ENCODE measurements at places on chromosomes 12 and 14.

GRCh38 chr12:72282721-72283120 is 10.6 kb downstream of the TRHDE start:
- no peak for DNase-seq

DNA sequence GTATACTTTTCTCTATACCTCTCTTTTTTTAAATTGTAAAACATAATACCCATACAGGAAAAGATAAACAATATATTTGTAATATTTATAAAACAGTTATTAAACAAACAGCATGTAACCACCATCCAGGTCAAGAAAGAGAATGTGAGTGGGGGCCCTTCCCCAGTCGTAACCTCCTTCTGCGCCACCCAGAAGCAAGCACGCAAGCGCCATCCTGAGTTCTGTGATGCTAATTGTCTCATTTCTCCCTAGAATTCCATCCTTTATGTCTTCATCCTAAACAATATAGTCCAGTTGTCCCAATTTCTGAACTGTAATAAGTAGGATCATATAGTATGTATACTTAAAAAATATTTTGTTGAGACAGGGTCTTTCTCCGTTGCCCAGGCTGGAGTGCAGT is 129.5 kb downstream of the EXOC5 start:
- DNase-seq, result no peak

- peak; percentile 96 for DNase-seq
Measured at GRCh38 chr14:89801136-89801535, 153.4 kb downstream of the EFCAB11 start.

DNA sequence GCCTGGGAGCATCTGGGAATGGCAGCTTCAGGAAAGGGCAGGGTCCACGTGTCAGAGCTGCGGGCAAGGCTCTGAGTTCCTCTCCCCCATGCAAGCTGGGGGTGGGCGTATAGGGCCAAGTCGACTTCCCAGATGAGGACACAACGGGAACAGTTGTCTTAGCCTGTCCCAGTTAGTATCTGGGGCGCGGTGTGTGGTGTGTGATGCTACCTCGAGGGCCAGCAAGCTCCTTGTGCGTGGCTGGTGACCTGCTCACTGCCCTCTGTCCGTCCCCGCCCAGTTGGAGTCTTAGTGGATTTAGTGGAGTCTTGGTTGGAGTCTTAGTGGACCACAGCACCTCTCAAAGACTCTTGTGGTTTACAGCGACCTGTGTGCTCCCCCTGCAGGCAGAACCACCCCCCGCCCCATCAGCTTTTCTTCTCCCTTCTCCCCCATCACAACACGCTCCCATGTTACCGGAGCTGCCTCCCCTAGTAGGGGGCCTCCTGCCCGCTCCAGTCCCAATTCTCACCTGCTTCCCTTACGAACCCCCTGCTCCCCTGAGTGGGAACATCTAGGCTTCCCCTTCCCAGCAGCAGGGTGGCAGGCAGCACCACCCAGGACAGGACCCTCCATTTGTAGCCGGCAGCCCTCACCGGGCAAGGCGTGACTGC is 8.7 kb downstream of the ASPG start:
- DNase-seq, result no peak

- DNase-seq, result no peak
Measured at GRCh38 chr14:79144896-79145295, 974.7 kb downstream of the NRXN3 start.

DNA sequence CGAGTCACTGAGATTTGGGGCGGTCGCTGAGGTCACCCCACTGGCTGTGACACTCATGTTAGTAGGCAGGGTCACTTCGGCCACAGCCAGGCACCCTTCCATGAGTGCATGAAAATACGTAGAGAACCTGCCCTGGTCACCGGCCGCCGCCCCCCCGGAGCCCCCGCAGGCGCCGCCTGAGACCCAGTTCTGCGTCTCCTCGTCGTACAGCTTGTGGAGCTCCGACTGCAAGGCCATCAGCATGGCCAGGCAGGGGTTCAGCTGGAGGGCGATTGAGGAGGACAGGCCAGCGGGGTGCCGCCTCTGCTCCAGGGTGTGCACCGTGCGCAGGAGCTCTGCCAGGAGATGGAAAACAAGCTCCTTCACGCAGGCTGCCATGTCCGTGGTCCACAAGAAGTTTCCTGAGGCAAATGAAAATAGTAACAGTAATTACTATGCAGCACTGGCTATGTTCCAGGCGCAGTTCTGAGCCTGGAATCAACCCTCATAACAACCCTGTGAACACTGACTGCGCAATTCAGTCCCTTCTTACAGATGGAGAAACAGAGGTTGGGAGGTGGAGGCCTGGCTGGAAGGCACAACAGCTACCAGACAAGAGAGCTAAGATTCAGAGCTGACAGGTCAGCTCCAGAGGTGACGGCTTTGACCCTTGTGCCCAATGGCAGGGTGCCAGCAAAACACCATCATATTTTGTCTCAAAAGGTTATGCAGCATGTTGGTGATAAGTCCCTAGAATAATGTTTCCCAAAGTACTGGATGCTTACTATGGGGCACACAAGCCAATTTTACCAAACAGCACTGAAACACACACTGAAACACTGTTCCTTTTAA is 59.9 kb downstream of the TRAFD1 start:
- DNase-seq, result no peak

DNA sequence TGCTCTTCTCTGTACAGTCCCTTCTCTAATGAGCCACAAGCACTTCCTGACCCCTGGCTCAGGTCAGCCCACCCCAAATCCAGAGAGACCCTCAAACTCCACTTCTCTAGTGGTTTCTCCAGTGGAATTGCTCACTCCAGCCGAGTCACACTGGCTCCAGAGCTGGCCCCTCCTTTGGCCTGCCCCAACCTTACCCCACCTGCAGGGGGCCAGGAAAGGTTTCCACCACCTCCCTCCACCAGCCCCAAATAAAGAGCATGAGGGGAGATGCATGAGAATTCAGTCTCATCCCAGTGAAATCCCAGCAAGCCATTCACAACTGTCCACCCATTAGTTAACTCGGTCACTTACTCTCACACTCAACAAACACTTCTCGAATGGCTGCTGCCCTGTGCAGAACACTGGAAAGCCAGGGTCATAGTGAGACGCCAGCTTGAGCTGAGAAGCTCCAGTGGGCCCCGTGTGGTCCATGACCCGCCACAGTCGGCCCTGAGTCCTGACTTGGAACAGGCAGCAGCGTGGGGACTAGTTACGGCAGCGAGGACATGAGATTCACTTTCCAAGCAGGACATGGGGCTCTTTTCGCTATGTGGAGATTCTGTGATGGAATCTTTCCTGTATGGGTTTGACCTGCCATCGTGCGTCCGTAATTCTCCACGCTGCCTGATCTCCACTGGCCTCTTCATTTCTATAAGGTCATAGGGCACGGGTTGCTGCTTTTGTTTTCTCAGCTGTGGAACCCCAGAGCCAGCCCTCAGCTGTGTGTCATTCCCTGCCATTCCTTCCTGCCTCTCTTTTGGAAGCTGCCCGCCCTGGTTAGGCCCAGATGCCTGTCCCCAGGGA is 44.2 kb downstream of the SLC6A12 start:
- no peak for DNase-seq

GRCh38 chr14:37469650-37470049 is 125.4 kb downstream of the FOXA1 start:
- no peak for DNase-seq

DNA sequence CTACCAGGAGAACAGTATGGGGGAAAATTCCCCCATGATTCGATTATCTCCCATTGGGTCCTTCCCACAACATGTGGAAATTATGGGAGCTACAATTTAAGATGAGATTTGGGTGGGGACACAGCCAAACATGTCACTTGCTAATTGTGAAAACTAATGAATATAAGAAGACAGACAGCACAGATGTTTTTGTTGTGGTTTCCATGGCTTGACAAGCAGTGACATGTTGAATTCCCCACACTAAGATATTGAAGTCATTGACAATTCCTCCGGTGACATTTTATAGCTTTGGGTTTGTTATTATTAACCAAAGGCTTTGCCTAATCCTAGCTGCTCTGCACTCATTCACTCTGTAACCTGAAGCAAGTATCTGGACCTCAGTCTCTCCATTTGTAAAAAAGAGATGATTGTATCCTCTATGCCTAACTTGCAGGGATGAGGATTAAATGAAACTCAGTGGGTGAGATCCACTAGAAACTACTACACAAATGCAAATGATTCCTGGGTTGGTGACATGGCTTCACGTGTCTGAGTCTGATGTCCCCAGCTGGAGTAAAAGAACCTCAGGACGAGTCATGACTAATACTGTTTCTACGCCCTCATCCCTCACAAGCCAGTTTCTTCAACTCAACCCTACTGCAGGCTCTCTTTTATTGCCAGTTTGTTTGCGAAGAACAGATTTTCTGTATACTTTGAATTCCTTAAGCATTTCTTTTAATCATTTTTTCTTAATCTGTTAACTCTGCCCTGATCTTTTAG is 71.6 kb downstream of the ASCL1 start:
- no peak for DNase-seq

DNA sequence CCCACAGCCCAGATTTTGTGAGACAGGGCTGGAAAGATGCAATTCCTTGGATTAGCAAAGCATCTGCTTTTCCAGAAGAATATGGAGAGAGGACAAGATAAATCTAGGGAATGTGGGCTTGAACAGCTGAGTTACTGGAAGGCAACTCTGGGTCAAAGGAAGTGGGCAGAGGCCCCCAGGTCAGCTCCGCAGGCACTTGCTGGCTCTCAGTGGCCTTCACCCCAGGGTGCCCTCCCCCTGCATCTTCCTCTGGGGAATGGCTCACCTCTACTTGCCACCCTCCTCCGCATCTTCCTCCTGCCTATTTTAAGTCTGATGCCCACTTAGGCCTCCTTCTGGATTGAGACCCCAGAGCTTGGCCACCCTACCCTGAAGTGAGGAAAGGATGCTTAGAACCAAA is 10.5 kb upstream of the PNMA1 start:
- DNase-seq, result no peak

DNA sequence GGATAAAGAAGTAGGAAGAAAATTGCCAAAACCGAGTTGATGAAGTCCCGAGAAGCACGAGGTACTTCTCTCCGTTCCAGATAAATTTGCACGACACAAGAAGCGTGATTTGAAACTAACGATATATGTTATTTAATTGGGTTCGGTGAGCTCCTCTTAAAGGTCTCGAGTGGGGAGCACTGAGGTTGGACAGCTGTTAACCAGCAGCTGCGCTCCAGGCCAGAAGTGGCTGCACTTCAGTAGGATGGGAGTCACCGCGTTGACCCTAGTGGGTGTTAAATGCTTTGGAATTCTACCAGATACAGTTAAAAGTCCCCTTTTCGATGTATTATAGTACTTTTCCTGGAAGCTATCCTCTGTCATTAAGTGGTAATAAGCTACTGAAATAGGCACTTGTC is 953 bp upstream of the DCAF5 start:
- no peak for DNase-seq

DNA sequence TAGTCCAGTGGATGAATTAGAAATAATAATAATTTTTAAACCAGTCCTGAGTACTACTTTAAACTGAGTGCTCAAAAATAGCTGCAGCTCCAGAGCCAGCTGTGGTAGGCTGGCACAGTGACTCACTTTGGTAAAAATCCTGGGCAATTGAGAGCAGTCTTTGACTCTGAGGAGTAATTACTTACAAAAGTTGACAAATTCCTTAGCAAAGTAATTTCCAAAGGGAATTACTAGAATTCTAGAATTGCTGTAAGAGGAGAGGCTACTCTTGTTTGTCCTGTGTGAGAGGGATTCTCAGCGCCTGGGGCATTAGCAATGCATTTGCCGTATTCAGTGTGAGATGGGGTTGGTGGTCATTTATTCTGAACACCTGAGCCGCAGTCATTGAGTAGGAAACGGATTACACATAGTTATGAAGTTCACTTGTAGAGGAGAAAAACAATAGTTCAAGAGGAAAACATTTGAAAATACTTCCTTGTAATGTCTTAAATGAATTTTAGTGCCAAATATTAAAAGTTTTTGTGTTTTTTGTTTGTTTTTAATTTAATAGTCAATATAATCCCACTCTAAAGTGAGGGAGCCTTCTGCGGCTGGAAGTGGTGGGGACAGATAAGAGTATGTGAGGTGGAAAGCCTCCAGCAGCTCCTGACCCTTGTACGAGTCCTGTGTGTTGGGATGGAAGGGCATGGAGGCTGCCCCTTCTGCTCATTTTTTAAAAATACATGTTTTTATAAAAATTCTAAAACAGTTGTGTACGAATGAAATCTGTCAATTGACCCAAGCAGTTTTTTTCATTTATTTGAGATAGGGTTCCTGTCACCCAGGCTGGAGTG is 41.9 kb downstream of the EID3 start:
- DNase-seq, result no peak

- DNase-seq, result no peak
Measured at GRCh38 chr14:29743531-29743930, 184.1 kb downstream of the PRKD1 start.

- DNase-seq, result no peak
Measured at GRCh38 chr12:54429014-54429471, 10.0 kb upstream of the ITGA5 start.

- no peak for DNase-seq
Measured at GRCh38 chr14:85520581-85520980, 9.4 kb upstream of the FLRT2 start.

DNA sequence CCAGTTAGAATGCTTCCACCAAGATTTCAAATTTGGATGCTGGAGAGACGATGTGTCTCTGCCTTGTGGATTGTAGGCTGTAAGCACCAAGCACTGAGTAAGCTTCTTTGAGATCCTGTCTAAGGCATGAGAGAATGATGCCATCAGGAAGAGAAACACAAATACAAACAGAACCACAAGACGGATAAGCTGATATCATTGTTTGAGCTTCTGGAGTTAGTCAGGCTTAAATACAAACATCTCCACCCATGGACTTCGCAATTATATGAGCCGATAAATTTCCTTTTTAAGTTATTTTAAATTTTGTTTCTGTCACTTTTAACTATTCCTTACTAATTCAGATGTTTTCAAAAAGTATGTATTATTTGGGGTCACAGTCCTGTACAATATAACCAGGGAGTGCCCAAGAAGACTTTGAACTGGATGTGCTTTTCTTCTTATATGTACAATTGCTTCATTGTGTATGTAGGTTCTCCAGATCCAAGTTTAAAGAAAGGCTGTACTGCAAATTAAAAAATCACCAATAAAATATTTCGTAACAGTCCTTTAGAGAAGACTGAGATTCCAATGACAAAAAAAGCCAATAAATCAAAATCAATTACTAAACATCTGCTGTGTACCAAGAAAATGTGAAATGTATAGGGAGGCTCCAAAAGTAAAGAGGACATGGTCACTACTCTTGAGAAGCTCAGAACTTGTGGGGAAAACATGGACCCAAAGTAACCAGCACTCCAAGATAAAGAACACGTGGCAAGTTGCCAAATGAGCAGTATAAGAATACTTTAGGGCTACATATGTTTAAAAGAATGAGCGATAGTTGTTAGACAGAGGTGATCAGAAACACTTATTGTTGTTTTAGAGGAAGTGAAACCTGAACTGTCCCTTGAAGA is 274.1 kb downstream of the ADAMTS20 start:
- DNase-seq, result no peak

DNA sequence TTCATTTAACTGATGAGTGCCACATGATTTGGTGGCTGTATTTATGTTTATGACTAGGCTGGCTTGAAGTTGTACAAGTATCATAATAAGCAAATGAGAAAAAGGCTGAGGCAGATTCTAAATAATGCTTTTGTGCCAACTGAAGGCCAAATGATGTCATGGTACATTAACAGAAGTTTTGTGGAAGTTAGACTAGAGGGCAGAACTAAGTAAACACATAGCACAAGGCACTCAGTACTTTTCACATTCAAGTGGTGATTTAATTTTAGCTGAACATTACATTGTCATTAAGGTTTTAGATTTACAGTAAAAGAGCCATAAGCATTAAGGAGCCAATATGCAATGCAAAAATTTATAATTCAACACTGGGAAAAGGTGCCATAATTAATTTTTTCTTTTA is 21.1 kb downstream of the PPP1CC start:
- DNase-seq, result no peak
